ENCODE measurements at places on chromosomes 4 and X.

DNA sequence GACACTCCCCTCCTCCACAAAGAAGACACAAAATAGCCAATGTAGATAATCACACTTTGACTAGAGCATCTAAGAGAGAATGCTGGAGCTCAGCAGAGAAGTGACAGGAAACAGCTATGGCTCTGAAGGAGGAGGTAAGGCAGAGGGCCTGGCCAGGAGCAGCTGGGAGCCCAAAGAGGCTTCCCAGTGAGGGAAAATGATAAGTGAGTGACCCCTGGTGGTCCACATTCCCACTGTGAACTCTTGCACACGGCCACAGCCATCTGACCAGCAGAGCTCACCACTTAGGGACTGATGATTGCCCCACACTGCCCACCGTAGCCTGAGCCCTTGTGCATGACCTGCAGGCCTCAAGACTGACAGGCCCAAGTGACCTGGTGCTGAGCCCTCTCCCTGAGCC is 162.7 kb upstream of the GALNTL6 start:
- DNase-seq = no peak

- DNase-seq = no peak
Measured at GRCh38 chr4:145939441-145939750, 773 bp upstream of the ZNF827 start.

GRCh38 chr4:182549356-182549755 is 306.2 kb downstream of the TENM3 start:
- no peak for DNase-seq

- DNase-seq = no peak
Measured at GRCh38 chr4:4311193-4311592, 21.1 kb downstream of the ZBTB49 start.

GRCh38 chr4:10599574-10599973 is 85.0 kb downstream of the CLNK start:
- DNase-seq = no peak

DNA sequence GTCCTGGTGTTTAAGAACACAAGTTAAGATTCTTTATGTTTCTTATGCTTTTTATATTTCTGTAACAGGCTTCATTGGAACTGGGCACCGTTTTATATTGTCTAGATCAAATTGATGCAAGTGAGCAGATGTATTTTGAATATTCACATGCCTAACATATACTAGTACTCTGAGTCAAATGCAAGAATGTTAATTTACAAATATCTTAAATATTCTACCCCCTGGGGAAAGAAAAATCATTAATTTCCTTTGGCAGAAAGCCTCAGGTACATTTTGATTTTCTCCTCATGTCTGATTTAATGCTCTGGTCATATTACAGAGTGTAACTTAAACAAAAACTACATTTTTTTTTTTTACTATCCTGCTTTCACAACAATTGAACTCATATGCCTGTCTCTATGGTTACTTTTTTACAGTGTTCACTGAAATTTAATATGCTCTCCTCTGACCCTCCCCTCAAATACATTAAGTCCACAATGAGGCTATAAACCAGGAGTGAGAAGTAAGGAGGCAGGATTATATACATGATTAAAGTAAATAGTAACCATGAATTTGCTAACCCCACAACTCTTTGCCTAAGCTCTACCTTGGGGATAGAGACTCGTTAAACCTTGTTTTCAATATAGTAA is 2.4 kb upstream of the NSUN7 start:
- no peak for DNase-seq

DNA sequence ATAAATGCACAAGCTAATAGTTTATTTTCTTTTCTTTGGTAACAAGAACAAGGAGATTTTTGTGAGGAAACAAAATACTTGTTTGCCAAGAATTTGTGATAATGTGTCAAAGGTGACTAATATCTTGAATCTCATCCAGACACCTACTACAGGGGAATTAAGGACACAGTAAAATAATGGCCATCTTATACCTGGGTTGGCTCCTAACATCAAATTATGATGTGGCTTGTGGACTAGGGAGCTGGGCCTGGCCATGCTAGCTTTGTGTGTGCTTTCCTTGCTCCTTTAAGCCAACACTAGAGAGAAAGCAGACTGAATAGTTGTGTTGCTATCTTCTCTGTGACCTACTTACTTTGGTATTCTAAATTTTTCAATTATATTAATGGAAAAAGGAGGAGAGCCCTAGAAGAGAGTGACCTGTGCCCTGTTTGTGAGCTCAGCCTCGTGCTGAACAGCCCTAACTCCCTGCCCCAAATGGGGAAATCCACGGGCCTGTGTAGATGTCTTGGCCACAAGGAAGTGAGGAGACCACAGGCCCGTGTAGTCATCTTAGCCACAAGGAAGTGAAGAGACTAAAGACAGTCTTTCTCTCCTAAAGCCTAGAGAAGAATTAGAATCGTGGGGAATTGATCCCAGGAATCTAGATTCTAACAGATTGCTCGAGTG is 23.3 kb downstream of the ARHGAP24 start:
- no peak for DNase-seq

- no peak for DNase-seq
Measured at GRCh38 chr4:10023050-10023419, 1.7 kb upstream of the SLC2A9 start.

DNA sequence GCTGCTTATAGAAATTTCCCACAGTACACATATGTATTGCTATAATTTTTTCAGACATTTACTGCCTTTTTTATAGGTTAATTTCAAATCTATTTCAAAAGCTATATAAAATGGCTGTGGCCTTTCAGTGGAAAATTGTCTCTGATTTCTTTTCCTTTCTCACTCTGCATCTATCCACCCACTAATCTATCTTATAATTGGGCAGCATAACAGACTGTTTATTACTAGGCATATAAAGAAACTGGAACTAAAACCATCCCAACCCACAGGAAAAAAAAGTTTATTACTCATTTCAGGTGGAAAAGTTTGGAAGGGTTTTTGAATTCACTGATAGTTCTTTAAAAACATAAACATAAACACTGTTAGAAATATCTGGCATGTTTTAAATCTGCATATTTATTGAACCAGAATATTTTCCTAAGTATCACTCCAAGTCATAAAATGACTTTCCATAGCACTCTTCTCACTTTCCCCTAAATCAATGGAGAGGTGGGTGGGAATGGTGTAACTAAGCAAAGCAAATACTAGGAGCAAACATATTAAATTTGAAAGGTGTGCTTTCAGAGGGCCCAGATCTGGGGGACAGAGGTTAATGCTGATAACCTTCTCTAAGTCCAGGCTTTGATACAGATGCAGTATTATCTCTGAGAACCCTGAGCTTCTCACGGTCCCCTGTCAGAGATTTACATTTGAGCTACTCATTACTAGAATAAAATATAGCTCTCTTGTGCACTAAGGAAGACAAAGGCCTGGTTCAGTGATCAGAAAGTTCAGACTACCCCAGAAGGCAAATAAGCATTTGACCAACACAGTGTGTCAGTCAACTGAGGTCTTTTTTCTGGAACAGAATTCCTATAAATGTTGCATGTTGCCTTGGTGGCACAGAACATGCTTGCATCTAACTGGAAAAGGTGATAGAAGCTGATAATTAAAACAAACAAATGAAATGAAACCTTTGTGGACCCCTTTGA is 328.3 kb downstream of the UNC5C start:
- DNase-seq = no peak

GRCh38 chrX:23134136-23134535 is 134.4 kb downstream of the DDX53 start:
- no peak for DNase-seq

- DNase-seq = no peak
Measured at GRCh38 chr4:88177983-88178625, 19.7 kb upstream of the ABCG2 start.

GRCh38 chrX:33109858-33110257 is 101.5 kb downstream of the DMD start:
- no peak for DNase-seq

DNA sequence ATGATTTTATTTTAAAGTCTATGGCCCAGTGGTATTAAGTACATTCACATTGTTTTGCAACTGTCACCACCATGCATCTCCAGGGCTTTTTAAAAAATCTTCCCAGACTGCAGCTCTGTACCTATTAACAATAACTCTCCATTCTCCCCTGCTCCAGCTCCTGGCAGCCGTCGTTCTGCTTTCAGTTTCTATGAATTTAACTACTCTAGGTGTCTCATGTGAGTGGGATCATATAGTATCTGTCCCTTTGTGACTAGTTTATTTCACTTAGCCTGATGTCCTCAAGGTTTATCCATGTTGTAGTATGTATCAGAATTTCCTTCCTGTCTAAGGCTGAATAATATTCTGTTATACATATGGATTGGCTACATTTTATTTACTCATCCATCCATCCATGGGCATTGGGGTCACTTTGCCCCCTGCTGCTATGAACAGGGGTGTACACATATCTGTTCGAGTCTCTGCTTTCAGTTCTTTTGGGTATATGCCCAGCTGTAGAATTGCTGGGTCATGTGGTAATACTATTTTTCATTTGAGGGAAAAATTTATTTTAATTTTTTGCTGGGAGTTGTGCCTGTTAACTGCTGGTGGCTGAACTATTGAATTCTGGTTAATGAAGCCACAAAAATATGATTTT is 131.3 kb downstream of the ARHGAP10 start:
- no peak for DNase-seq

DNA sequence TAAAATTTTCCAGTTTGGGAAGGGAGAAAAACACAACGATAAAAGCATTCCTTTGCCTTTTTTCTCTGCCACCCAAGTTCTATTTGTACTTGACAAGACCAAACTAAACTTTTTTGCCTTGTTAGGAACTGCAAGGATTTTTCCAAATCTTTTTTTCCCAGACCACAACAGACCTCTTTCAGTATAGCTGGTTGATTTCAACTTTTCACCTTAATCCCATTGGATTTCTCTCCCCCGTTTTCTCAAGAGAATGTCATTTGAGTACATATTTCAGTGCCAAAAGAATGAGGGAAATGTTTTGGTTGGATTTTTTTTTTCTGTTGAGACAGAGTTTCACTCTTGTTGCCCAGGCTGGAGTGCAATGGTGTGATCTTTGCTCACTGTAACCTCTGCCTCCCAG is 18.5 kb upstream of the SGMS2 start:
- no peak for DNase-seq

- no peak for DNase-seq
Measured at GRCh38 chrX:9577555-9577954, 112.7 kb downstream of the TBL1X start.

DNA sequence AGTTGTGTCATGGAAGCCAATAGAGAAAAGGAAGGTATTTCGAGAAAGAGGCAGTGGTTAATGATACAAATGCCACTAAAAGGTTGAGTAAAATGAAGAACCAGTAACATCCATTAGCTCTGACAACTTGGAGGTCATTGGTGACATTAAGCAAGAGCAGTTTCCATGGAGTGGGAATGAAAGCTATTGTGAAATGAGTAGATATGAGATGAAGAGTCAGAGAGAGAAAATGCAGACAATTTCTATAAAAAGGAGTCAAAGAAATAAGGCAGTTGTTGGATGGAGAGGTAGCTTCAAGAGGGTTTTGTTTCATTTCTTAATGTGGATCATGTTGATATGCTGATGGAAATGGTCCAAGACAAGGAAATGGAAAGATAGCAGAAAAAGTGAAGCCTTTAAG is 9.6 kb upstream of the AMTN start:
- no peak for DNase-seq

DNA sequence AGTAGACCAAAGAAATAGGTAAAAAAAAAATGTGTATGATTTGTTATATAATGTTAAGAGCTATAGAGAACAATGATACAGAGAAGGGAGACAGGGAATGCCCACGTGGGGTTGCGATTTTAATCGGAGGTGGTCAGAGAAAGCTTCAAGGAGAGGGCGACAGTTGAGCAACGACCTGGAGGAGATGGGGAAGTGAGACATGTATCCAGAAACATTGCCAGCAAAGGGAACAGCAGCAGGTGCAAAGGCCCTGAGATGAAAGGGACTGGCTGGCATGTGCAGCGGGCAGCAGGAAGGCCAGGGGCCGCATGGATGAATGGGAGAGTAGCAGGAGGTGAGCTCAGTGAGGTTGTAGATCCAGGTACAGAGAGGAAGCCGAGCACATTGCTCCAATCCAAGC is 32.9 kb downstream of the NIPAL1 start:
- no peak for DNase-seq

GRCh38 chr4:158254292-158254691 is 44.0 kb downstream of the TMEM144 start:
- DNase-seq = no peak

- no peak for DNase-seq
Measured at GRCh38 chr4:176013476-176014247, 52.0 kb upstream of the WDR17 start.

- no peak for DNase-seq
Measured at GRCh38 chrX:45903781-45904201, 641.4 kb downstream of the ZNF674 start.

DNA sequence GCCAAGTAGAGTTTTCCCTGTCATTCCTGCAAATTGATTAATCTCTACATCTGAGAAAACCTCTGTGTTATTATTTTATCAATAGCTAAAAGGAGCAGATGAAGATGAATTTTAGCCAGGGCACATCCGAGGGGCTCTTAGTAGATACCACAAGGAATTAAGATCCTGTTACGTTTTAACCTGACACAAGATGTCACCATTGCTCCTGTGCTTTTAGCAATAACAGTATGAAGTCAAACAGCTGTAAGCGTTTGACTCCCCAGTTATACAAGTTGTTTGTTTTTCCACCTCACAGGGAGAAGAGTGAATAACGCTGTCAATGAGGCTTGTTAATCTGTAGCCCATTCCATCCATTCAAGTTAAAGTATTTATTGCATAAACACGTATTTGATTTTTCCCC is 76.0 kb upstream of the AP1S2 start:
- no peak for DNase-seq

- DNase-seq = peak; percentile 83
Measured at GRCh38 chr4:139014371-139015268, 961 bp upstream of the NOCT start.

GRCh38 chr4:53705972-53706371 is 114.7 kb upstream of the LNX1 start:
- no peak for DNase-seq

- peak; percentile 88 for DNase-seq
Measured at GRCh38 chr4:119209077-119209476, 3.4 kb upstream of the USP53 start.

Measured in Panc1 (cell line).